ENCODE measurements at places on chromosomes 6 and 20. TPM values are rescaled to one million over a fixed set of nuclear protein-coding genes. Genes with fewer than 3 reads are reported as not detected.

DNA sequence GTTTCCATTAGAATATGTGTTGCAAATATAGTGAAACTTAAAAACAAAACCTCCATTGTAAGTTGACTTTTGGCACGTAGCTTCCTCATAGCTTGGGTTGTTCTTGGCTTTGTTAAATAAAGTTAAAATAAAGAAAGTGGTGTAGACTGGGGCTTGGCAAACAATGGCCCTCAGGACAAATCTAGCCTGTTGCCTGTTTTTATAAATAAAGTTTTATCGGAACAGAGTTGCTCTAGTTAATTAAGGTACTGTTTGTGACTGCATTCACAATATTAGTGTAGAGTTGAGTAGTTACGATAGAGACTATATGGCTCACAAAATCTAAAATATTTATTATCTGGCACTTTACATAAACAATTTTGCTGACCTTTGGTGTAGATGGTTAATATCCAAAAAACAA is 168.8 kb downstream of the CDKAL1 start:
- DNase-seq, result no peak

GRCh38 chr6:157946053-157946617 is 35.5 kb upstream of the SYNJ2 start:
- DNase-seq, result no peak

- DNase-seq, result no peak
Measured at GRCh38 chr6:74057326-74057725, 361.3 kb downstream of the CD109 start.

- no peak for DNase-seq
Measured at GRCh38 chr6:36759148-36759759, 61.6 kb downstream of the RAB44 start.

The PSMG4 gene
- total RNA-seq, result 43.3 TPM

DNA sequence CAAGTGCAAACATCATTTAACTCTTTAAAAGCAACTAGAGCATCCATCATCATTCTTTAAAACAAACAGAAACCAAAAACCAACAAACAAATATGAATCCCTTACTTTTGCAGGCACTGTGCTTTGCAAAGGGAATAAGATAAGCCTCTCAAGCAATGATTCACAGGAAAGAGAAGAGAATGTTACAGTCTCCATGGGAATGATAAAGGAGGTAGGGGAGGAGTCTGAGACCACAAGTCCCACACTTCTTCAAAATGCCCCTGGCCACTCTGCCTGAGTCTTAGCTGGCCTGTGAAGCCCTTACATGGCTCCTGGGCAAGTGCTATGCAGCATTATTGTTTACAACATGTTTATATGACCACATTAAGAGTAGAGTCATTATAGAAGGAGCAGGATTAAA is 257.7 kb upstream of the MARCKS start:
- DNase-seq, result no peak

DNA sequence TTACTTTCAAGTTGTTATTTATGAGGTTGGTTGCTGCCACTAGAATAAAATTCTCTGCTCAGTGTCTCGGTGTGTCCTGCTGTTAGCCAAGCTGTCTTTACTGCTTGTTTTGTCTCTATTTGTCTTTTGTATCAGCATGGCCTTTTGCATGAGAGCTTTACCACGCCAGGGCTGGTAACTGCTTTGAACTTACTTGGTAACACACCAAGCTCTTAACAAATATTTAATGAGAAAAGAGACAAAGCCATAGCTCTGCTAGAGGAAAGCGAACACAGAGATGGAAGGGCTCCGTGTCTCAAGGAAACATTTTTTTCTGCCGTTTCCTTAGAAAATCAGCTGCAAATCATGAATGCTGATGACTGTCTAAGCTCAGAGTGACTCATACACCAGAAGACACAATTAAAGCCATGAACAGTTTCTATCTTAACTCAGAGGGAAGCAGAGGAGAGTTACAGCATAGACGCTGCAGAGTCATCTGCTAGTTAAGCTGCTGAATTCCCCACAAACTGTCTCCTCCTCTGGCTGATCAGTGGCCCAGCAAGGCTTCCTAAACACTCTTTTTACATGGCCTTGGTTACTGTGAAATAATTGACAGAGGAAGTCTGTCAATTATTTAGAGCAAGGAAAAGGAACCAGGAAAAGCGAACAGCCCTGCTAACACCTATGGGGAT is 44.8 kb downstream of the AGPAT4 start:
- peak; percentile 62 for DNase-seq

- DNase-seq, result no peak
Measured at GRCh38 chr20:46214824-46215488, 93.3 kb downstream of the CDH22 start.

DNA sequence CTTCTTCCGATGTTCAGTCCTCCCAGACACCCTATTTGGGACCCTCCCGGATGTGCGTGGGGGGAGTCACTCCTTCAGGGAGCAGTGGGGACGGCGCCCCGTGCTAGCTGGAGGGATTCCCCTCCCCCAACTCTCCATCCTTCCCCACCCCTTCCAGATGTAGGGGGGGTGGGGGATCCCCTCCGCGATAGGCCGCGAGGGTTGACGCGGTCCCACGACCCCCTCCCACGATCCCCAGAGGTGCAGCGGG is 548 bp downstream of the GNL1 start:
- DNase-seq, result no peak

The NMBR gene
- total RNA-seq, result not detected

The KCNK15 gene
- not detected for total RNA-seq

GRCh38 chr6:160419488-160419887 is 71.3 kb downstream of the SLC22A3 start:
- DNase-seq, result no peak

The MCHR2 gene
- not detected for total RNA-seq

GRCh38 chr20:43894491-43894890 is 20.2 kb upstream of the TOX2 start:
- DNase-seq, result no peak

DNA sequence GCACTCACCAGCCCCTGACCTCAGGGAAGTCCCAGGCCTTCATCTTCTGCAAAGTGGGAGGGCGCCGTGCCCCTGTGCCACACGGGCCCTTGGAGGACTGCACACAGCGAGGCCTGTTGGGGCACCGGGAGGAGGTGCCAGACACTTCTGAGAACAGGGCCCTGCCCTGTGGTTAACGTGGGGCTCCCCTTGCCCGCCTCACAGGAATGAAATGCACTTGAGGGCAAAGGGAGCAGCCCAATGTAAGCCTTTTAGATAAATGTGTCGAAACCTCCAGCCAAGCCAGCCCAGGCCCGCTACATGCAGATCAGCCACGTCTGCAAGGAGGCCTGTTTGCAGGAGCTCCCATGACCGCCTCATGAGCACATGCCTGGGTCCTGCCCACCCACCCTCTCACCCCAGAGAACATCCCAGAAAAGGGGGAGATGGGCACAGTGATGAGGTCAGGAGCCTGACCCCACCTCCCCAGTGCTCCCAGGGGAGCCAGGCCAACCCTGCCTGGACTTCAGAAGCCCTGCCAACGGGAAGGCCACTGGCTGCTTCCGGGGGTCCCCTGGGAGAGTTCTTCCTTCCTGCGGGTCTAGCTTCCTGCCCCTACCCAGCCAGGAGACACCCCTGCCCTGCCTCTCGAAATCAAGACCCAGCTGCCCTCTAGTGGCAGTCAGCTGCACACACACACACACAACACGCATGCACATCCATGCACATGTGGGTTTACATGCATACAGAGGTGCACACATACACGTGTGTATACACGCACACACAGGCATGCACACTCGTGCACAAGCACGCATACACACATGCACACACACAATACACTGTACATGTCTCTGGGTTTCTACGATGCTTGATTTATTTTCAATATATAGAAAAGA is 178.7 kb downstream of the TAF4 start:
- no peak for DNase-seq

The POU3F2 gene
- not detected for total RNA-seq

GRCh38 chr20:1301031-1301529 is 27.9 kb downstream of the SDCBP2 start:
- no peak for DNase-seq

The CRIP3 gene
- not detected for total RNA-seq

GRCh38 chr6:53728570-53729194 is 63.1 kb upstream of the KLHL31 start:
- DNase-seq, result no peak

The CCN2 gene
- 551 TPM for total RNA-seq

DNA sequence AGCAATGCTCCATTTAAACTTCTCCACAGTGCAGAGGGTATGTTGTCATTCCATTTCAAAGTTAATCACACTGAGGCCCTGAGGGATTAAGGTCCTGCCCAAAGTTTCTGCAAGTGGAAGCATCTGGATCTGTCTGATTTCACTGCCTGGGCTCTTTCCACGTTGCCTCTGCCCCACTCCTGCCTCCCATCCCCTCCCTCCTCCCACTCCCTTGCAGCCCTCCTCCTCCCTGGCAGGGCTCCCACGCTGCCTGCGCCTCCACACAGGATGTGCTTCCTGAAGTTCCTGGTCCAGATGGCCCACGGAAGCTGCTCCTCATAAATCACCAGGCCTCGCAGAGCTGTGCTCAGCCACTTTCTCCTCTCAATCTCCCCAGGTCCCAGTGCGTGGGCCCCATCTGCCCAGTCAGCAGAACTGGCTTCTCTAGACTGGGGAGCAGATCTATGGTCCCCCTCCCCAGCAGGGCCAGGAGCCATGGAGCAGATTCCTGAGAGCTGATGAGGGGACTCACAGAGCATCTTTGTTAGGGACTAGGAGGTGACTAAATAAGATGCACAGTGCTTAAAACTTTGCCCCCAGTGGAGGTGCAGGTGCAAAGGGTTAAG is 65.4 kb upstream of the MAFB start:
- DNase-seq, result no peak

DNA sequence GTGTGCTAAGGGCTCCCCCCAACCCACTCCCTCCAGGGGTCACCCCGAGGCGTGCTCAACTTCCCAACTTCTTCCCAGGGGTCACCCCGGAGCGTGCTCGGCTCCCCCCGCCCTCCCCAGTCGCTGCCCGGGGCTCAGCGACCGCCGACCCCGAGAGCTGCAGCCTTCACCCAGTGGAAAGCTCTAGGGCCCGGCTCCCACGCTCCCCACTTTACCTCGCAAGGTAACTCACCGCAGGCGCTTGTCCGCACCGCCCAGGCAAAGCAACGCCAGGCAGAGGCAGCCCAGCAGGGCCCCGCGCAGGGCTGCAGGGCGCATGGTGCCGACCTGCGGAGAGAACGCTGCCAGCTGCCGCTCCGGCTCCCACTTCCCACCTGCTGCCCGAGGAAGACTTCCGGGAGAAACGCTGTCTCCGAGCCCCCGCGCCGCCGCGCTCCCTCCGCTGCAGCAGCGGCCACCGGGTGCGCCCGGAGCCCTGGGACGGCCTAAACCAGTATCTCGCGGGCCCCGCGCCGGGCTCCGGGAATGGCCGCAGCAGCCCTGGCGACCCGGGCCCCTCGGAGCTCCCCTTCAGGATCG is 396 bp downstream of the RNASET2 start:
- no peak for DNase-seq

- no peak for DNase-seq
Measured at GRCh38 chr6:149234051-149234962, 83.2 kb upstream of the TAB2 start.

DNA sequence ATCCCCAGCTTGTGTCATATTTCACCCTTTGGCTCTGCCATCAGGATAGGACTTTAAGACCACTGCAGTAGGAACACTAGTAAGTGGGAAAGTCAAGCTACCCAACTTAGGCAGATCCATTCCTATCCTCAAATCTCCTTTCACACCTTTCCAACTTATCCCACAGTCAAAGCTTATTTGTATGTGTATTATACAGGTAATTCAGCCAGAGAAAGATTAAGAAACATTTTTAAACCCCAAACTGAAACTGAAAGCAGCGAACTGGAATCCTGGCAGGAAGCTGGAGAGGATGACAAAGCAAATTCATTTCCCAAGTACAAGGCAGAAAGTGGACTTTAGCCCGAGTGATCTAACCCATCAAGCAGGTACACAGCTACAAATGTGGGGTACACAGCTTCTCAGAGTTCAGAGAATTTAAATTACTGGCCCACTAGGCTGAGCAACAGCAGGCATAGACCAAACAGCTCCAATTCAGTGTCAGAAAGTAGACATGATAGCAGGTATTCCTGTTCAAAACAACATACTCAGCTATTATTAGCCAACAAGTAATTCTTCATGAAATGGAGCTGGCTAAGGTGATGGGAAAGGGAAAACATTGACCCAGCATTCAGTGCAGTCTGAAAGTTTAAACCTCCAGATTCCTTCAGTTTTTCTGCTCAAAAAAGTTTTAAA is 39.1 kb downstream of the ILRUN start:
- DNase-seq, result peak; percentile 77

DNA sequence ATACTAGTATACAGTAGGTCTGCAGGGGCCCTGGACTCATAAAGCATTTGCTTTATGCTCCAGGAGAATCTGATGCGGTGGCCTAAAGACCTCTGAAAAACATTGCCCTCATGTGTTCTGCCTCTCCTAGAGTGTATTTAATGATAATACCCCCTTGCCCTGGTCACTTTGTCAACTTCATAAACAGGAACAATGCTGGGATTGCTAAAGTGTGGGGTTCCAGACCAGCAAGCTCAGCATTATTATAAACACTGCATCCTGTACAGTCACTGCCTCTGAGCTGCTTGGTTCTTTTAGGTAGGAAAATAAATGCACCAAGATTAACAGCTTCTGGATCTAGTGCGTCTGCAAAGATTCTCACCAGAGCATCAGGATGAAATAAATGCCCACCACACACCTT is 12.2 kb downstream of the TREM1 start:
- no peak for DNase-seq

DNA sequence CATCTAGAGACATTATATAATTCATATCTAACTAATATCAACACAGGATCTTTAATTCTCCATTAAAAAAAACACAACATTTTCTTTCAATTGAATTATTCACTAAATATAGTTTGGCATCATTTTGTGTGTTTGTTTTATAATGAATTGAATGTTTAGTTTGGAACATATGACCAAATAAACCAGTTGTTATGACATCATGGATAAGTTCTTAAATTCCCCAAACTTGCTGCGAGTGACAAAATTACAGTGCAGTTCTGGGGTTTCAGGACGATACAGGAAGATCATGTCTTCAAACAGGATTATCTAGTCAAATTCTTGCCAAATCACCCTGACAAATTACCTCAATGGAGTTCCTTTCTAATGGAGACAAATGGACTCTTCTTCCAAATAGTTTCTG is 473.6 kb downstream of the EPM2A start:
- DNase-seq, result no peak

The CFAP61 gene
- total RNA-seq, result not detected

The OPRL1 gene
- 4.5 TPM for total RNA-seq

The ARG1 gene
- not detected for total RNA-seq

- DNase-seq, result no peak
Measured at GRCh38 chr6:18579869-18580268, 192.7 kb downstream of the RNF144B start.

DNA sequence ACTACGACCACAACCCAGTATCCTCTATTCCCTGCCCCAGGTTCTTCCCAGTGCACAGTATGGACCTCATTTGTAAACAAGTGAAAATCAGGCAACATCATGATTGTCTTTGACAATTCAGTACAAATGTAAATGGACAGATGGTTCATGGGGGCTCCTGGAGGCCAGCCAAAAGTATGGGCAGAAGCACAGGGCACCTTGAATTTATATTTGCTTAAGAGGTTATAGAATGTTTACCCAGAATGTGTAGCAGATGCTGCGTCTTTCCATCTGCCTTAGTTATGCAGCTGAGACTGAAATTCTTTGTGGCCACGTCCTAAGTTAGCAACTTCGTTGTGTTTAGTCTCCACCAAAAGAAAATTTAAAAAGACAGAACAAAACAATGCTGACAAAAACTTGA is 559.6 kb upstream of the NRSN1 start:
- DNase-seq, result no peak

GRCh38 chr6:24743944-24744335 is 25.0 kb upstream of the C6orf62 start:
- DNase-seq, result no peak

The SLA2 gene
- not detected for total RNA-seq

The CALHM6 gene
- 1.1 TPM for total RNA-seq

The THBD gene
- 20.7 TPM for total RNA-seq

GRCh38 chr6:25715794-25716193 is 38.7 kb upstream of the SLC17A4 start:
- DNase-seq, result no peak
